ENCODE measurements at places on chromosomes 3 and 15.

DNA sequence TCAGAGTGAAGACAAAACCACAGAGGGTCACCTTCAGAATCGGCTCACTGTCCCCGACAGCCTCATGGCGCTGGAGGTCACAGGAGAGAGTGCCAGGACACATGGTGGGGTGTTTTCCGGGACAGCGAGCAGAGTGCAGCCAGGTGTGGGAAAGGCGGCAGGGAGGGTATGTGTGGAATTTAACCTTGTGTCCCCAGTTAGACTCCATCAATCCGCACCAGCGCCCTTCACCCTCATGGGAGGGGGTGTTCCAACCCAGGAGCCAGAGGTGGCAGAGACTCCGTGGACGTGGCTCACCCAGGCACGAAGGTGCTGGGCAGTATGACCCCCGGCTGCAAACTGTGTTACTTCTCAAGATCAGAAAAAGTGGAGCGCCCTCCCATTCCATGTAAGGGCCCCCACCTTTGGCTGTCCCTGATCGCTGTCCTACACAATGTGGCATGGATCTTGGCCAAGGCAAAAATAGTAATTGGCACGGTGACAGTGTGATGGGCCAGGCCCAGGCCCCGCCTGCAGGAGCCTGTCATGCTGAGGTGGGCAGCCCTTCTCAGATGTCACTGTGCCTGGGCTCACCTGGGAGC lies 190.3 kb downstream of the XXYLT1 start:
- H3K4me1 ChIP-seq, result peaks cover 3% of the 10 kb centered on the region
- H3K4me3 ChIP-seq, result no peak overlapping the region
- no peaks in the 10 kb centered on the region for H3K36me3 ChIP-seq
- no peaks in the 10 kb centered on the region for H3K27me3 ChIP-seq
- H3K27ac ChIP-seq, result no peak overlapping the region
- peak; percentile 24 for DNase-seq

DNA sequence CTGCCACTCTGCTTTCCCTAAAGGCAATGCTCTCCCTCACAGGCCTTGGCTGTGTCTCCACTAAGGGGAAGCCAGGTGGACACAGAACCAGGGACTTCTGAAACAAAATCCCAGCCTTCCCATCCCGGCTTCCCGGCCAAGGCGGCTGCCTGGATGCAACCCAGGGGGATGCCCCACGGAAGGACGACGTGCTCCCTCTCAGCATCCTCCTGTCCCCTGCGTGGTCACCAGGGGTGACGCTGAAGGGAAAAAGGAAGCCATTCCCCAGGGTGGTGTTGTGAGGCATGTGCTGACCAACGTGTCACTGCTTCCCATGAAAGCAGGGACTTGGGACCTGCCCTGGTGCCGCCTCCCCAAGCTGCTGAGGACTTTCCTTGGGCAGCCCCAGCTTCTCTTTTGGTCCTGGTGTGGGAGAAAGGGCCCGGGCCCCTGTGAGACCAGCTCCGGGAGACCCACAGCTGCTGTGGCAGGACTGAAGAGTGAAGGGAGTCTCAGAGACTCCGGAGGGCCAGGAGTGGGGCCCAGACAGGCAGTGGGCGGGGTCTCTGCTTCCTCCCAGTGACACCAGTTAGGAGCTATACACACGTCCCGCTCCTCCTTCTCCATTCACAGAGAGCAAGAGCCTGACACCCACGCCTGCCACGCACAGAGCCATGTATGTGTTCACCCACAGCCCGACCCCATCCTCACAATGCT lies 139.2 kb downstream of the NUP210 start:
- H3K27ac ChIP-seq, result no peak overlapping the region
- no peaks in the 10 kb centered on the region for H3K36me3 ChIP-seq
- H3K27me3 ChIP-seq, result peaks cover 26% of the 10 kb centered on the region
- H3K4me1 ChIP-seq, result no peaks in the 10 kb centered on the region

- no peaks in the 10 kb centered on the region for H3K36me3 ChIP-seq
- no peak for DNase-seq
- H3K27me3 ChIP-seq, result peaks cover 3% of the 10 kb centered on the region
- no peak overlapping the region for H3K4me3 ChIP-seq
- no peak overlapping the region for H3K27ac ChIP-seq
These were observed 55.7 kb downstream of the SYNPR start for GRCh38 chr3:63333815-63334214.

DNA sequence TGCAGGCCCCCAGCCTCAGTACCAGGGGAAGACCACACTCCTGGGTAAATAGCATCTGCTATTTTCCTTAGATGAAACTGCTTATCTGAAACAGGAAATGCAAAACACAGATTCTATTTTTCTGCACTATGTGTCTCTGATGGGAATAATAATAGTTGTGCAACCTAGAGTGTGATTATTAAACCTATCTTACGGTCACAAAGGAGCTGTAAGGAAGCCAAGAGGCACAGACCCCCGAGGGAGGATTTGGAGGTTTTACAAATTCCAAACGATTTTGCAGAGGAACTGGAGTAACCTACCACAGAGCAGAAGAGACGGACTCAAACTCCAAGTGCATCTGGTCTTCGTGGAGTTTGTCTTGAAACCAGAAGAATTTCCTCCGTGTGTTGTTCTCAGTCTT lies 14.1 kb upstream of the APOD start:
- no peak for DNase-seq
- no peak overlapping the region for H3K4me3 ChIP-seq
- no peaks in the 10 kb centered on the region for H3K36me3 ChIP-seq
- no peak overlapping the region for H3K27ac ChIP-seq

DNA sequence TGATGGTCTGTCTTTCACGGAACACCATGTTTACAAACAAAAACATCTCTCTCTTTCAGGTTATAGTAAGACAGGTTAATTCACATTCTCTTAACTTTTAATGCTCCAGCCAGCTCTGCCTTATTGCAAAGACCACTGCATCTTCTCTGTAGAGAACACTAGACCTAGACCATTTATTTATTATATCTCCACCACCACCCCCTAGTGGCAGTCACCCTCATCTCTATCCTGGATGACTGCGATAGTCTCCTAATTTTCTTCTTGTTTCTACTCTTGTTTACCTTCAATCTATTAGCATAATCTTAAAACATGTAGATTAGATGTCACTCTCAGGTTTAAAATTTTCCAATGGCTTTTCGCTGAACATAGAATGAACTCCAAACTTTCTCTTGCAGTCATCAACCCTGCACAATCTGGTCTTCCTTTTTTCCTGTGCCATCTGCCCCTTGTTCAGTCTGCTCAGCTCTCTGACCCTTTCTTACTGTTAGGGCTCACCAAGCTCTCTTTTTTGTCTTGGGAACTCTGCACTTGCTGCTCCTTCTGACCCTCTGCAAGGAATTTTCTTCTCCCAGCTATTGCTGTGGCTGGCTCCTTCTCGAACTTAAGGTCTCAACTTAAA lies 155.6 kb downstream of the SQOR start:
- H3K27ac ChIP-seq, result no peak overlapping the region
- no peaks in the 10 kb centered on the region for H3K27me3 ChIP-seq
- H3K36me3 ChIP-seq, result no peaks in the 10 kb centered on the region
- H3K4me1 ChIP-seq, result no peaks in the 10 kb centered on the region
- DNase-seq, result peak; percentile 26

DNA sequence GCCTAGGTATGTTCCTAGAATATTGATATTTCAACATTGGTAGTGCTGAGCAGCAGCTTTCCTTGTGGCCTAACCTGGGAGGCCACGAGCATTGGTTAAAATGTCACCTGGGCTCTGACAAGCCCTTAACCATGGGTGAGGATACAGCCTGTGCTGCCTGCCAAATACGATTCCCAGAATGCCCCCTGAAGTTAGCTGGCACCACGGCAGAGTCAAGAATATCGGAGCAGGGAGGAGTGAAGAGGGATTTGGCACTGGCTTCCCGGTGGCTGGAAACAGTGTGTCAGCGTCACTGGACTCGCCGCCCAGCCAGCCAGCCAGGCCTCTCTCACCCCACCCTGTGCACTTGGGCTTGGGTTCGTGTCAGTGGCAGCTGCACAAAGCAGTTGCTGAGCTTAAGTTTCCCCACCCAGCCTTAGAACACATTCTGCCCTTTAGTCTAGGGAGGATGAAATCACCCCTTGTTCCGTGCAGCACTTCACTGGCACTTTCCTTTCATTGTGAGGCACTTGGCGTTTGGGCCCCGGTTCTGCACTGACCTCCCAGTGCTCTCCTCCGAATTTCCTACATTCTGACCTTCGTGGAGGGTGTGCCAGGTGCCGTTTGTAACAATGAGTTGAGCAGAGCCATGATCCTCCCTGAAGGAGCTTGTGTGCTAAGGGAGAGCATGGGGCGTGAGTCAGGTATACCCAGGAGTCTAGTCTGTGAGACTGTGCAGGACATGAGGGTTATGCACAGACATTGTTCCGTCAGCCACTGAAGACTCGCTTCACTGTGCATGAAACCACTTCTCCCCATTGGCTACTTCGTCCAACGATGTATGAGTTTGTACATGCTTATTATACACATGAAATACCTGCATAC lies 152.8 kb upstream of the BHLHE40 start:
- DNase-seq, result peak; percentile 77
- H3K36me3 ChIP-seq, result no peaks in the 10 kb centered on the region
- H3K27ac ChIP-seq, result no peak overlapping the region
- peaks cover 10% of the 10 kb centered on the region for H3K4me1 ChIP-seq
- no peaks in the 10 kb centered on the region for H3K27me3 ChIP-seq

DNA sequence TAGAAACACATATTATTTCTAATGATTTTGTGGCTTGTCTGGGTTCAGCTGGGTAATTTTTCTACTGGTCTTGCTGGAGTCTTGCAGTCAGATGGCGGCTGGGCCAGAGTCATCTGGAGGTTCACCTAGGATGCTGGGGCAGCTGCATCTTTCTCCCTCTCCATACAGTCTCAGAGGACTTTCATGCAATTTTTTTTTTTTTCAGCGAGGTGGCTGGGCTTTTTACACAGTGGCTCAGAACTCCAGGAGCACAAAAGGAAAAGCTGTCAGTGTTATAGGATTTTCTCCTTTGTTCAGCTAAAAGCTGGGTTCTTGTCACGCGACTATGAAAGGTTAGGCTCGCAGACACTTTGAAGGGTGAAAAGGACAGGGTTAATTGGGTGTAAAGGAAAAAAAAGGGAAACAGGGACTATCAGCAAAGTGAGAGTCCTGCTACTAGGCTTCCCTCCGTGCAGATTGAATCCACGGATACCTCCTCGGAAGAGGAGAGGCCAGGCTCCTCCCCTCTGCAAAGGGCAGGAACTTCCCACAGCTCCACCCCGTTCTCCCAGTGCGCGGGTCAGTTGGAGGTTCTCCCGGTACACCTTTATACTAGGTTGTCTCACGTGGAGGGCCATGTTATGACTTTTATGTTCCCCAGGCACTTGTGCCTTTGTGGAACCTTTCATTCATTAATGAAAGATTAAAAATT lies 44.3 kb downstream of the ADGRG7 start:
- H3K27me3 ChIP-seq, result no peaks in the 10 kb centered on the region
- H3K4me1 ChIP-seq, result no peaks in the 10 kb centered on the region
- DNase-seq, result no peak
- H3K27ac ChIP-seq, result no peak overlapping the region

GRCh38 chr3:184031187-184031792 lies at the start of gene HTR3D:
Gene HTR3D, plus strand, starts transcription at chr3:184031742. Its CDS starts 0 bp downstream, at chr3:184031742.
- peaks cover 4% of the 10 kb centered on the region for H3K27me3 ChIP-seq
- DNase-seq, result no peak
- no peak within 1 kb of the TSS for H3K4me3 ChIP-seq
- no peak within 1 kb of the TSS for H3K27ac ChIP-seq

DNA sequence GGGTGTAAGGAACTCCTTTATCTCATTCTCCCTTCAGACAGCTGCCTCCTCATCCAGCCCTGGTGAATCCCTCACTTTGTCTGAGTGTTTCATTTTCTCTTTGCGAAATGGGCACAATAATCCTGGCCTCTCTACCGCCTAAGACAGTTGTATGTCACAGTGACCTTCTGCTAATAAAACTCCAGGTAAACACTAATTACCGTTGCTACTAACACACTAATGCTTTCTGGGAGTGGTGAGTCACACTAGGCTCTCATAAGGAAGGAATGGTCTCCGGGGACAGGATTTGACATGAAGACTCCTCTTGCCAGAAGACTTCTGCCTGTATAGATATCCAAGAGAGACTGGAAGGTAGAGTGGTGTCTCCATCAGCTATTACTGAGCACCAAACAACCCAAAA lies 71.7 kb upstream of the SNRK start:
- no peaks in the 10 kb centered on the region for H3K27me3 ChIP-seq
- H3K36me3 ChIP-seq, result no peaks in the 10 kb centered on the region
- H3K4me1 ChIP-seq, result no peaks in the 10 kb centered on the region
- no peak for DNase-seq
- no peak overlapping the region for H3K27ac ChIP-seq
- H3K4me3 ChIP-seq, result no peak overlapping the region

DNA sequence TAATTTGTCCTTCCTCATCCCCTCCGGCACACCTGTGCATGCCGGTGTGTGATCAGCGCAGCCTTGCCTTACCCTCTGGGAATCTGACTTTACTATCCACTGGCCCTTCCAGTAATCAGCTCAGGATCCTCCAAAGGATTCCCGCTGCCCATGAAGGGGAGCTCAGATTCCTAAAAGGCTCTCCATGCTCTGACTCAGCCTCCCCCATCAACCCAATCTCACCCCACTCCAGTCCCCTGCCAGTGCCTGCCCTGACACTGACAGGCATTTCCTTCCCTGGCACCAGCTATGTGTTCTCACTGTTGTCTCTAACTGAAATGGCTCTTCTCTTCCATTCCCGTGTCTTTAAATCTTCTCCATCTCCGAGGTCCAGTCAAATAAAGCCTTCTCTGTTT lies 7.3 kb upstream of the BCL2A1 start:
- H3K4me1 ChIP-seq, result peaks cover 8% of the 10 kb centered on the region
- no peak for DNase-seq
- H3K4me3 ChIP-seq, result no peak overlapping the region
- H3K27ac ChIP-seq, result peak overlapping the region; percentile 57

DNA sequence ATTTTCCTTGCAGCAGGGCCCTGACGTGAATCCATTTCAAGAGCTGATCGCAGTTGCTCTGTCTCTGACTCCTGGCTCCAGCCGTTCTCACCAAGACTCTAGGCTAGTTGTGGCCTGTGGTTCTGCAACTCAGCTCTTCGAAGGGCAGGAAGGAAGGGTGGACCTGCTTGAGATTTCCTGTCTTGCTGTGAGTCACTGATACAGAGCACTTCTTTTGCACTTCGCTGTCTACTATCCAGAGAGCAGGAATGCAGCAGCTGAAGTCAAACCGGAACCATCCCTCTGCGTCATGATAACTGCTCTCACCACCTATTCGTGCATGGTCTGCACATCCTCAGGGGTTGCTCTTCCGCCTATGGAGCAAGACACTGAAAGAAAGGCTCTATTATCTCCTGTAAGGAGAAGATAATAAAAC lies 59.7 kb downstream of the RAP2B start:
- H3K4me3 ChIP-seq, result no peak overlapping the region
- H3K36me3 ChIP-seq, result no peaks in the 10 kb centered on the region
- no peaks in the 10 kb centered on the region for H3K27me3 ChIP-seq

- no peaks in the 10 kb centered on the region for H3K27me3 ChIP-seq
- H3K36me3 ChIP-seq, result no peaks in the 10 kb centered on the region
- peaks cover 4% of the 10 kb centered on the region for H3K4me1 ChIP-seq
- H3K4me3 ChIP-seq, result no peak overlapping the region
- no peak for DNase-seq
These were observed 137.7 kb downstream of the IGF1R start for GRCh38 chr15:98785807-98786621.

Data from fibroblast of lung (primary cell).